ENCODE measurements at places on chromosomes 4 and X. TPM values are rescaled to one million over a fixed set of nuclear protein-coding genes. Genes with fewer than 3 reads are reported as not detected.
A peak's percentile ranks its signal among the peaks of the same experiment; 100 is the strongest.

DNA sequence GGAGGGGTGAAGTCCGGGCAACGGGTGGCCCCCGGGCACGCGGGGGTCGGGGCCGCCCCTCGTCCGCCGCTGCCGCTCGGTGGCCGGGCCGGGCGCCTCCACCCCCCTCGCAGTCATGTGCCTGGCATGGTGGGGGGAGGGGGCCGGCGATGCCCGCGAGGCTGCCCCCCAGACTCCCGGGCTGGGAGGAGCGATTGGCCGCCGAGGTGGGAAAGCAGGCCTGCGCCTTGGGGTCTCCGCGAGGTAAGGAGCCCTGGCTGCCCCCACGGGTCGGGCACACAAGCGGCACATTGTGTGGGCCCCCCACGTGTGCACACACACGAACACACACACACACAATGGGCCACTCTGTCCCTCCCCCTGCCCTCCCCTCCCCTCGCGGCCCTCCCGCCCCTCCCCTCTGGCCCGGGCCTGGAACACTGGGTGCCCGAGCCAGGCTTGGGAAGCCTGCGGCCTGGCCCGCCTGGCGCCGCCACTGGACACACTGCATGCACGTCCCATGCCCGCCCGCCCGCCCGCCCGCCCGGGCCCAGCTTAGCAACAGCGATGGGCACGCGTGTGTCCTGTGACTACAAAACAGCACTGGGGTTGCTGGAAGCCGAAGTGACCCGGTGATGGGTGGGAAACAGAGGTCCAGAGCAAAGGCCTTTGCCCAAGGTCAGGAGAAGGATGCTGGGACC is 1.3 kb downstream of the SLC6A8 start:
- peaks cover 12% of the 10 kb centered on the region for H3K4me1 ChIP-seq
- no peaks in the 10 kb centered on the region for H3K27me3 ChIP-seq
- no peak for DNase-seq
- 0 out of 2 replicates have a peak, but pooled peaks cover under 1% of the 10 kb centered on the region for H3K36me3 ChIP-seq
- H3K27ac ChIP-seq: no peak overlapping the region

GRCh38 chr4:15690020-15690809 is 8.6 kb downstream of the FAM200B start:
- H3K36me3 ChIP-seq: peaks cover 23% of the 10 kb centered on the region
- no peaks in the 10 kb centered on the region for H3K27me3 ChIP-seq
- DNase-seq: no peak
- H3K4me1 ChIP-seq: peaks cover 42% of the 10 kb centered on the region
- H3K27ac ChIP-seq: peak overlapping the region; percentile 69
- H3K4me3 ChIP-seq: no peak overlapping the region

Gene SLC6A14
- total RNA-seq: 0.07 TPM

Gene HTN1
- not detected for total RNA-seq

DNA sequence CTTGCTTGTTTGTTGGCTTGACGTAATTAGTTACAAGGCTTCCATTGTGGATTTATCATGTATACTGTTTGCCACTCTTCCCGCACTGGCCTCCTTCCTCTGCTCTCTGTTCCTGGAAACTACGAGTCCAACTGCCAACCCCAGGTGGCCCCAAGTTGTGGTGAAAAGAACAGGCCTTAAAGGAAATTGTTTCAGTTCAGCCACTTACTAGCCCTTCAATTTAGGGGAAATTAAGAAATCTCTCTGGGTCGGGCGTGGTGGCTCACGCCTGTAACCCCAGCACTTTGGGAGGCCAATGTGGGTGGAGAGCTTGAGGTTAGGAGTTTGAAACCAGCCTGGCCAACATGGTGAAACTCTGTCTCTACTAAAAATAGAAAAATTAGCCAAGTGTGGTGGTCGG is 28.0 kb downstream of the RBM47 start:
- H3K4me3 ChIP-seq: no peak overlapping the region
- peaks cover 21% of the 10 kb centered on the region for H3K4me1 ChIP-seq
- H3K27ac ChIP-seq: peak overlapping the region; percentile 71
- peaks cover 29% of the 10 kb centered on the region for H3K36me3 ChIP-seq
- no peak for DNase-seq

- H3K27me3 ChIP-seq: no peaks in the 10 kb centered on the region
Observed at GRCh38 chr4:18100657-18101056, 79.1 kb upstream of the LCORL start.

- H3K4me3 ChIP-seq: no peak overlapping the region
- H3K27ac ChIP-seq: no peak overlapping the region
Observed at GRCh38 chr4:15868826-15869413, 69.6 kb downstream of the FGFBP1 start.

Gene USP17L30
- not detected for total RNA-seq

DNA sequence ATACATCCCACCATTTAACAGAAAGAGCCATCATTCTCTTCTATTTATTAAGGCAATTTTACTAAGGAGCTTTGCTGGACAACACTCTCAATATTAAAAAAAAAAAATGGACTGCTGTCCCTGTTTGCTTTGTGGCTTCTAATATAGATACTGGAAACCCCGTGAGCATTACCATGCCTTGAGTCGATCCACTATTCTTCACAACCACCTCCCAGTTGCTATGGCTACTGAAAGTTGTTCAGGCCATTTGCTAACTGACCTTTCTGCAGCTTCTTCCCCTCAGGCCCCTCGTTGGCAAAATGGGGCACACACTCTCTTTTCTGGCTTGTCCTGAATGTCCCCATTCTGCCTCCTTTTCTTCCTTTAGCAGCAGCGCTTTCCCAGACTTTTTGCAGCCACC is 340.4 kb downstream of the NR3C2 start:
- peaks cover 6% of the 10 kb centered on the region for H3K36me3 ChIP-seq
- H3K4me3 ChIP-seq: no peak overlapping the region
- no peaks in the 10 kb centered on the region for H3K27me3 ChIP-seq
- H3K4me1 ChIP-seq: peaks cover 32% of the 10 kb centered on the region

- H3K4me3 ChIP-seq: no peak overlapping the region
- no peak for DNase-seq
- H3K36me3 ChIP-seq: peaks cover 5% of the 10 kb centered on the region
- H3K4me1 ChIP-seq: no peaks in the 10 kb centered on the region
- H3K27me3 ChIP-seq: no peaks in the 10 kb centered on the region
Observed at GRCh38 chrX:127057891-127058619, 238.5 kb downstream of the PRR32 start.

All from WTC11 (cell line).